ENCODE measurements at places on chromosomes 3 and 15. TPM values are rescaled to one million over a fixed set of nuclear protein-coding genes. Genes with fewer than 3 reads are reported as not detected.

The FHIT gene
- 8.0 TPM for total RNA-seq

- no peak overlapping the region for H3K4me3 ChIP-seq
- no peaks in the 10 kb centered on the region for H3K27me3 ChIP-seq
- DNase-seq, result no peak
- no peaks in the 10 kb centered on the region for H3K36me3 ChIP-seq
- H3K27ac ChIP-seq, result no peak overlapping the region
- H3K4me1 ChIP-seq, result peaks cover 33% of the 10 kb centered on the region
Observed at GRCh38 chr3:63042833-63043232, 167.6 kb upstream of the CADPS start.

DNA sequence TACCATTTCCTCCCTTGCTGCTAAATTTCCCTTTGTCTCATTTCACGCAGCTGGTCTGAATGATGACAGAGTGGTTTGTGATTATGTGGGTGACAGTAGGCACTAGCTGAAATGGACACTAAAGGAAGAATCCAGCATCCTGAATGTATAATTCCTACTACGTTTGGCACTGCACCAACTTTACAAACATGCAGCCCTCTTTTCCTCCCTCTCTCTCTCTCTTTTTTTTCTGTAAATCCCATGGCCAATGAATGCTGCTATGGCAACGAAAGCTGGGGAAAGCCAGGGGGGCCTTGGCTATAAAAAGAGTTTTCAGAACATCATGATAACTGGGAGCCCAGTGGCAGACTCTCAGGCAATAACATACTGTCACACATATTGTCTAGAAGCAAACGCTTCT is 367.2 kb upstream of the AGTR1 start:
- H3K27me3 ChIP-seq, result no peaks in the 10 kb centered on the region
- H3K4me3 ChIP-seq, result no peak overlapping the region
- H3K36me3 ChIP-seq, result no peaks in the 10 kb centered on the region
- H3K27ac ChIP-seq, result no peak overlapping the region
- no peak for DNase-seq
- peaks cover 12% of the 10 kb centered on the region for H3K4me1 ChIP-seq

DNA sequence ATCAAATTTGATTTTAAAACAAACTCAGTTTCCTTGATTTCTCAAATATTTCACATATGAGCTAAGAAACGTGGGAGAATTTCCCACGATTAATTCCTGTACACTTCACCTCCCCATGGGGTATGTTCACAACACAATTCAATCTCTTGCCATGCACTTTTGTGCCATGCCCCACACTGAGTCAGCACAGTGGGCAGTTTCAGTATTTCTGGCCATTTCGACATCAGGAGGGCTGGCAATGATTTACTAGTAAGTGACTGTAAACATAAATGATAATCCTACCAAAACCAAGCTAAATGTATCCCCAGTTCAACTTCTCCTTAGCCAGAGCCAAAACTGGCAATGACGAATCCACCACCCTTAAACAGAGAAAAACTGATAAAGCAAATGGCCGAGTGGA is 293.6 kb downstream of the FGF12 start:
- peak overlapping the region; percentile 66 for H3K27ac ChIP-seq
- H3K4me3 ChIP-seq, result peak overlapping the region; percentile 31
- peak; percentile 75 for DNase-seq
- no peaks in the 10 kb centered on the region for H3K36me3 ChIP-seq
- H3K27me3 ChIP-seq, result no peaks in the 10 kb centered on the region

GRCh38 chr15:51750792-51751696 is at the start of gene TMOD2:
Gene TMOD2, plus strand, starts transcription at chr15:51751597. Its CDS starts 14,845 bp downstream, at chr15:51766442.
- peak; percentile 56 for DNase-seq
- no peak within 1 kb of the TSS for H3K27ac ChIP-seq
- H3K4me3 ChIP-seq, result peak within 1 kb of the TSS; percentile 63
- H3K27me3 ChIP-seq, result peaks cover 87% of the 10 kb centered on the region

The CCR8 gene
- total RNA-seq, result not detected

The HSPBAP1 gene
- total RNA-seq, result 8.9 TPM

- DNase-seq, result peak; percentile 18
- H3K4me3 ChIP-seq, result no peak overlapping the region
- peak overlapping the region; percentile 11 for H3K27ac ChIP-seq
- H3K27me3 ChIP-seq, result no peaks in the 10 kb centered on the region
- H3K36me3 ChIP-seq, result peaks cover 5% of the 10 kb centered on the region
- H3K4me1 ChIP-seq, result peaks cover 18% of the 10 kb centered on the region
Observed at GRCh38 chr3:99720985-99721632, 82.7 kb downstream of the COL8A1 start.

- no peak overlapping the region for H3K4me3 ChIP-seq
- DNase-seq, result no peak
- H3K27me3 ChIP-seq, result no peaks in the 10 kb centered on the region
Observed at GRCh38 chr3:106943071-106943470, 434.2 kb upstream of the CCDC54 start.

The P2RY1 gene
- 19.6 TPM for total RNA-seq

GRCh38 chr3:52777959-52778805 is 783 bp downstream of the ITIH1 start:
- DNase-seq, result no peak
- peaks cover 27% of the 10 kb centered on the region for H3K27me3 ChIP-seq
- peaks cover 38% of the 10 kb centered on the region for H3K4me1 ChIP-seq
- H3K27ac ChIP-seq, result no peak overlapping the region
- no peak overlapping the region for H3K4me3 ChIP-seq

The CEP70 gene
- total RNA-seq, result 88.8 TPM

The CNBP gene
- total RNA-seq, result 355 TPM

The WDR53 gene
- total RNA-seq, result 20.3 TPM

GRCh38 chr15:68404056-68404798 is 27.7 kb downstream of the ITGA11 start:
- no peak overlapping the region for H3K4me3 ChIP-seq
- H3K27me3 ChIP-seq, result no peaks in the 10 kb centered on the region
- no peak overlapping the region for H3K27ac ChIP-seq
- H3K36me3 ChIP-seq, result no peaks in the 10 kb centered on the region
- H3K4me1 ChIP-seq, result peaks cover 12% of the 10 kb centered on the region
- no peak for DNase-seq

DNA sequence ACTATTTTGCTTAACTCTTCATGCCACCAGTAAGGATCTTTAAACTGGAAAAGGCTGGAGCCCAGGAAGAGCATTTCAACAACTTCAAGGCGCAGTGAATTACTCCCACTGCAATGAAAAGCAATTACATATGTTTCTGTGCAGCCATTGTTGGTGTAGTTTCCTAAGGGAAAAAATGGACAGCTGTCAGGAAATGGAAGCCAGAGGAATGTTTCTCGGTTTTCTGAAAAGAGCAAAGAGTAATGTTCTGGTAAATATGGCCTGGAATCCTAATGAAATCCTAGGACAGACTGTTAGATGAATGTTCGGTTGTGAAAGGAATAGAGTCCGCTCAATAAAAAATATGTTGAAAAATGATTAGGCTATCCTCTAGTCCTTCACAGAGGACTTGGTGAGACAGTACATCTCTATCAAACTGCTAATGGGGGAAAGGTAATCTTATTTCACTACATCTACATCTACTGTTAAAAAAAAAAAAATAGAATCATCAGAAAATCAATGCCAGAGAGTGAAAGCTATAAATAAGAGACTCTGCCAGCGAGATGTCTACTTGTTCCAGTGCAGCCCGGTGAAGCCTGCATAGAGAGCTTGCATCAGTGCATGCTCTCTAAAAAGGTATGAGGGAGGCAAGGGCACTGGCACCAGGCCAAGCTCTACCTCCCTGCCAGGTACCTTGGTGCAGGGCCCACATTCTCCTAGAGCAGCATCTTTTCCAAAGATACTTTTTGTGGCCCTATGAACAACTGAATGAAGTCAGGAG is 68.2 kb upstream of the TJP1 start:
- no peak overlapping the region for H3K4me3 ChIP-seq
- H3K27me3 ChIP-seq, result no peaks in the 10 kb centered on the region
- H3K36me3 ChIP-seq, result no peaks in the 10 kb centered on the region
- H3K27ac ChIP-seq, result no peak overlapping the region
- no peak for DNase-seq

The SLC24A5 gene
- not detected for total RNA-seq

The WHAMM gene
- 12.1 TPM for total RNA-seq

The SOX14 gene
- total RNA-seq, result not detected

- H3K36me3 ChIP-seq, result no peaks in the 10 kb centered on the region
- H3K4me3 ChIP-seq, result no peak overlapping the region
- no peaks in the 10 kb centered on the region for H3K27me3 ChIP-seq
Observed at GRCh38 chr15:23467110-23467600, 20.1 kb upstream of the GOLGA6L2 start.

GRCh38 chr3:70914862-70915261 is 602.4 kb upstream of the MDFIC2 start:
- H3K27me3 ChIP-seq, result peaks cover 2% of the 10 kb centered on the region
- DNase-seq, result no peak
- H3K36me3 ChIP-seq, result no peaks in the 10 kb centered on the region
- H3K4me3 ChIP-seq, result no peak overlapping the region
- H3K27ac ChIP-seq, result no peak overlapping the region

The RTP3 gene
- not detected for total RNA-seq

The SCG3 gene
- not detected for total RNA-seq

The GPR62 gene
- not detected for total RNA-seq

The RBM15B gene
- total RNA-seq, result 43.8 TPM

DNA sequence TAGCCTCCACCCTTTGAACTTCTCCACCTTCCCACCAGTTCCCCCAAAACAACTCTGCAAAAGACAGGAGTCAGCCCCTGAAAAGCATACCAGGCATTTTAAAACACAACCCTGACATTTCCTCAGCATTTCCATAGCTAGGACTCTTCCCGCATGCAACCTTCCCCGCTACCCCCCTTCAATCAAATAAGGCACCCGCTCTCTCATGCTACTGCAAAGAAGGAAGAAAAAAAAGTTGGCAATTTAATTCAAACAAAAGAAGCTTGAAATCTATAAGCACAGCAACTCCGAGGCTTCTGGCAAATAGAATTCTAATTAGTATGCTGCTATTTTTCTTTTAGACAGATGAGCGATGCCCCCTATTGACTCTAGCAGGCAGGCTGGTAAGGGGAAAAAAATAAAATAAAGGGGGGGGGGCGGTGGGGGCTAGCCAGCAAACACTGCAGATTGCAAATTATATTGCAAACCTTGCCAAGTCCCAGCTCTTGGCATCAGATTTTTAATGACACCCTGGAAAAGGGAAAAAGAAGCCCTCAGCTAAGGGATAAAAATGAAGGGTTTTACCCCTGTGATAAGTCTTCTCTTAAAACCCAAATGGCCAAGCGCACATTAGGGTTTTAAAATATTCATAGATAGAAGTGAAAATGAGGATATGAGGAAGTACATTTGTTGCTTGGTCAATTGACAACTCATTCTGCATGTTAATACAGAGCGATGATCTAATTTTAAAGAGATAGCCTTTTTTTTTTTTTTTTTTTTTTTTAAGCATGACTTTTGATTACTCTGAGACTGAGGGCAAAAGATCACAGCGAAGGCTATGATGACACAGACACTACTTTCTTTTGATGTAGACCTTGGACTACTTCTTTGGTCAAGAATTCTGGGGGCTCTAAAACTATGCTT is 255.2 kb downstream of the NR2F2 start:
- DNase-seq, result no peak
- peaks cover 9% of the 10 kb centered on the region for H3K4me1 ChIP-seq

The MORC1 gene
- not detected for total RNA-seq

The DNAJB11 gene
- 171 TPM for total RNA-seq

DNA sequence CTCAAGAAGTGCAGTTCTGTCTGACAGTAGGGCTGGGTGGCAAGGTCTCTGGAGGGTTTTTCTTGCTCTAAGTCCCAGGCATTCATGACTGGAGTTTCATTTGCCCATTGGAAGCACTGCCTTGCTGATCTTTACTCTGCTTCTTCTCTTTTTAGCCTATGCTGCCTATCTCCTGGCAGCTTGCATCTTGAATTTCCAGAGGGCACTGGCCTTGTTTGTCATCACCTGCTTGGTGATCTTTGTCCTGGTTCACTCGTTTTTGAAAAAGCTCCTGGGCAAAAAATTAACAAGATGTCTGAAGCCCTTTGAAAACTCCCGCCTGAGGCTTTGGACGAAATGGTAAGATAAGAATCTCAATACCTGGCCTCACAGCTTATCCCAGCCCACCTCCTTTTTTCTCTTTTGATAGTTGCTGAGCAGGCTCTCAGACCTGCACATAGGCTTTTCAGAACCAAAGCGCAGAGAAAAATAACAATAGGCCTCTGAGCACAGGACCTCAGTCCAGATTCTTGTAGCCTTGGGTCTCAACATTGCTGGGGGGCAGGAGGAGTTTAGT is 10.9 kb downstream of the SLC28A2 start:
- H3K4me1 ChIP-seq, result no peaks in the 10 kb centered on the region
- no peak overlapping the region for H3K4me3 ChIP-seq
- H3K27ac ChIP-seq, result no peak overlapping the region
- DNase-seq, result no peak

Measured in Calu3 (cell line).